Cardiac septum (tissue), 1 donor: ENCODE measurements at places on chromosomes 12 and 14.

DNA sequence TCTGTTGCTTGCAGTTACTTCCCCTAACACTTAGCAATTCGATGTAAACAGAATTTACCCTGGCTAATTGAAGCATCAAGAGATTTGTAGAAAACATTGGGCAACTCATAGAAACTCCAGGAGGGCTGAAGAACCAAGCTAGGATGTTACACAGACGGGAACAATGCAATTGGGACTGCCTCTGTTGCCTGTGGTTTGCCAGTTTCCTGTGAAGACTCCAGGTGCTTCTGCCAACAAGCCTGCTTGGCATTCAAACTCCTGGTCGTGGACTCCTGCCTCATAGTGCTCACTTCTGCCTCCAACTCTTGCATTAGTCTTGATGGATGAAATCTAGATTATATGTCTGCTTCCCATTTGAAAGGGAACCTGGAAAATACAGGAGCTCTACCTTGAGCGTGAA lies 246.0 kb downstream of the BMP4 start:
- DNase-seq: no peak

DNA sequence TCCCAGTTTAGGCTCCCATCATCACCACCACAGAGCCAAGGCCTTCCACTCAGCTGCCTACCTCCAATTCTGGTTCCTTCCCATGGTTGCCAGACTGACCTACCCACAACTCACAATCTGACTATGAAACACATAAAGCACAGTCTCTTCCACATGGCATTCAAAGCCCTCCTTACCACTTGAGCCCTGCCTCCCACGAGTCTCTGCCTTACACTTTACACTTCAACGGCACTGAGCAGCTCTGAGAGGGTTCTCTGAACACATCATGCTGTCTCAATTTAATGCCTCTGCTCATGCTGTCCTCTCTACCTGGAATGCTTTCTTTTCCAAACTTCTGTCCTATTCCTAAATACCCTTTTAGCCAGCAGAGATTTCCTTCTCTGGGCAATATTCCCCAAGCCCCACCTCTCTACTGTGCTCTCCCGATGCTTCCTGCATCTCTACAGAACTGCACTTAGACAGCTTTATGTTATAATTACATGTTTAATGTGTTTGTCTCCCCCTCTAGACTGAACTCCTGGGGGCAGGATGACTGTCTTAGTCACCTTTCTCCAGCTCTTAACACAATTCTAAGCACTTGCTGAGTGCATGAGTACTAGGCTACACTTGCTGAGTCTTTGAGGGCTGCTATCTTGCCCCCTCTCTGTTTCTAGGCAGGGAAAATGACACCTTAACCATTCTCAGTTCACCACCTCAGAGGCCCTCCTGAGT lies 23.5 kb downstream of the FMNL3 start:
- no peak for DNase-seq

GRCh38 chr12:107200394-107200793 lies 107.0 kb upstream of the CRY1 start:
- DNase-seq: no peak

DNA sequence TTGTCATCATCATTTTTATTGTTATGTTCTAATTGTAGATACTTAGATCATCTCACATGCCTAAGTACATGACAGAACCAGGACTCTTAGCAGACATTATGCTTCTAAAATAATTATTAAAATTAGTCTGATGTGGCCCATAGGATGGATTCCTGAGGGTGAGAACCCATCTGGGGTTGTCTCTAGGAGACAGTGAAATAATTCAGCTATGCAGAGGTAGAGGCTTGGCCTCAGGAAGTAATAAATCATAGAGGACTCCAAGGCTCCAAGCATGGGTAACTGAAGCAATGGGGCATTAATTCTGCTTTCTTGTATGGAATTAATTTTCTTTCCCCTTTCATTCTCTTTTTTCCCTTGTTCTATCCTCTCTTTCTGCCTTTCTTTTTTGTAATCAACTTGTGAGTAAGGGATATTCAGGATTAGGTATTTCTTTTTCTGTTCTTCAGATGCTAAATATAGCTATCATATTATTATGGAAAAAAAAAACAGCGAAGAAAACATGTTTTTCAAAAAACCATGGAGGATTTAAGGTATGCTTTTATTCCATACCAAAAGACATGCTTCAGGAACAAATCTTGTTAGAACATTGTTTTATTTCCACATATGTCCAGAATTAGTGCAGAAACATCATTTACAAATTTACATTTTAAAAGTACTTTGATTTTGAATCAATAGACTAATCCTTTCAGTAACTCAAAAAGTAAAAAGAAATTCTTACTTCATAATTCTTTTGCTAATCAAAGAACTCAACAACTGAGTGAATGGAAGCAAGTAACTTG lies 263.2 kb downstream of the TRHDE start:
- DNase-seq: no peak

DNA sequence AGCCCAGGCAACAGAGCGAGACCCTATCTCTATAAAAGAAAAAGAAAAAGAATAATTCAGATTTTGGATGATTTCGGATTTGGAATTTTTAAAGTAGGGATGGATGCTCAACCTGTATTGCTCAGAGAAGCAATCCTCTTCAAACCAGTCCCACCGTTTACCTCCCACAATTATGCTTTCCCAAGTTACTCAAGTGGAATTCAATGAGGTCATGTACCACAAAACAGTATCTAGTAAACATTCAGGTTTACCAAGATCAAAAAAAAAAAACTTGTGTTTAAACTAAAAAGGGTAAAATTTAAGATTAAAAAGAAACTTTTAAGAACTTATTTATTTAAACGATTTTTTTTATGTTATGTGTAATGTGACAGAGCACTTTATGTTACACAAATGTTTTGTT lies 2.5 kb downstream of the KDM5A start:
- DNase-seq: no peak

GRCh38 chr12:12964255-12964654 lies 12.3 kb upstream of the GPRC5D start:
- no peak for DNase-seq

- DNase-seq: no peak
Observed at GRCh38 chr14:99425272-99425681, 55.4 kb downstream of the SETD3 start.

- no peak for DNase-seq
Observed at GRCh38 chr12:68959891-68960464, 27.0 kb upstream of the CPM start.

GRCh38 chr14:21066882-21067502 lies 3.1 kb upstream of the ARHGEF40 start:
- no peak for DNase-seq

DNA sequence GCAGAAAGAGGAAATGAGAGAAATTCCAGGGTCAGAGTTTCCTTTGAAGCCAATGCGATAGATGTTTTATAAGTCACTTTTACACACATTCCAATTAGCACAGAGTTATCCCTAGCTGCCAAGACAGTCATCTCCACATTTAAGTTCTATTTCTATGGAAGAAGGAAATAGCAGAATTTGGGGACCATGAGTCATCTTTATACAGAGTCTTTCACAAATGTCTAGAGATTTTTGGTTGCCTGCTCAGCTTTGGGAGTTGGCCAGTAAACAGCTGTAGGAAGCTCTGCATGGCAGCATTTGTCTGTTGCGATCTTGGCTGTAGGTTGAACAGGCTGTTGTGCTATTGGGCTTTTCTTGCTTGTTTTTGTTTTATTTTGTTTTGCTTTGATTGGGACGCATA lies 884.3 kb downstream of the GALC start:
- DNase-seq: no peak

- DNase-seq: no peak
Observed at GRCh38 chr12:24054416-24054815, 104.9 kb upstream of the SOX5 start.

GRCh38 chr12:109489955-109490565 lies 12.6 kb downstream of the UBE3B start:
- no peak for DNase-seq
